ENCODE measurements at places on chromosomes 12 and 14.

DNA sequence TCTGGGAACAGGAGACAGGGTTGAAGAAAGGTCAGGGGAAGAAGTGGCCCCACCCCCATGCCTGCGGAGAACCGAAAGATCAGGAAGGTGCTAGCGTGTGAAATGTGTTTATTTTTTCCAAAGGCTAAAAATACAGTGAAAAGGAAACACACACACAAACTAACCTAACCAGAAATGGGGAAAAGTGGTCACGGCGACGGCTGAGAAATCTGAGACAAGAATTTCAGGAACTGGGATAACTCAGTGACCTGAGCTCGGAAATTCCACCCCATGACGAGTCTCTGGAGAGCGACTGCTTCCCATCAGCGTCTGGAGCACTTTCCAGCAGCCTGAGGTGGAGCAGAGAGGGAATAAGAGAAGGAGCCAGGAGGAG lies 16.6 kb upstream of the RND1 start:
- DNase-seq: peak; percentile 52

DNA sequence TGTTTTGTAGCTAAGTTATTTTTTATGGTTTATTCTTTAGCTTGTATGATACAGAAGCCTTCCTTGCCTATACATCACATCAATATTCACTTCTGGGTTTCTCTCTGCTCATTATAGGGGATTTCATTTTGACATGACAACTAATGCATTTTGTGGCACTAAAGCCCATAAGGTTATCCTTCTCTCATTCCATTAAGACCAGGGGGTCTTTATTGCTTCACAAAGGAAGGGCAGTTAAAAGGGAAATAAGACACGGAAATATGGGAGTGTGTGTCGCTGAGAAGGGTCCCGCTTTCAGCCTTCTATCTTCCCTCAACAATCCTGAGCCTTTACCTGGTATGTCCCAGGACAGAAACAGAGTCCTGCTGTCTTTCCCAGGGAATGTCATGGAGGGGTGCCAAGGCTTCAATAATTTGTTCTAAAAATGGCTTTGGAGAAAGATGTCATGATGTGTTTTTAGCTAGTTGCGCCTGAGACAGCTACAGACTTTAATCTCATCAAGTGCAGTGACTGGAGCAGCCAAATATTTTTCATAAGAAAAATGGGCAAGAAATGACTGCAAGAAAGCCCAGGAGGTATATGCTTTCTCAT lies 1145.4 kb upstream of the TMEM132C start:
- DNase-seq: no peak

- no peak for DNase-seq
These were observed 7.3 kb upstream of the KRT7 start for GRCh38 chr12:52225752-52226151.

GRCh38 chr12:124776125-124776513 lies 87.5 kb downstream of the SCARB1 start:
- no peak for DNase-seq

- DNase-seq: peak; percentile 35
These were observed 43.6 kb downstream of the FGD6 start for GRCh38 chr12:95173392-95174251.

- DNase-seq: no peak
These were observed 2.9 kb downstream of the CIPC start for GRCh38 chr14:77100961-77101360.

DNA sequence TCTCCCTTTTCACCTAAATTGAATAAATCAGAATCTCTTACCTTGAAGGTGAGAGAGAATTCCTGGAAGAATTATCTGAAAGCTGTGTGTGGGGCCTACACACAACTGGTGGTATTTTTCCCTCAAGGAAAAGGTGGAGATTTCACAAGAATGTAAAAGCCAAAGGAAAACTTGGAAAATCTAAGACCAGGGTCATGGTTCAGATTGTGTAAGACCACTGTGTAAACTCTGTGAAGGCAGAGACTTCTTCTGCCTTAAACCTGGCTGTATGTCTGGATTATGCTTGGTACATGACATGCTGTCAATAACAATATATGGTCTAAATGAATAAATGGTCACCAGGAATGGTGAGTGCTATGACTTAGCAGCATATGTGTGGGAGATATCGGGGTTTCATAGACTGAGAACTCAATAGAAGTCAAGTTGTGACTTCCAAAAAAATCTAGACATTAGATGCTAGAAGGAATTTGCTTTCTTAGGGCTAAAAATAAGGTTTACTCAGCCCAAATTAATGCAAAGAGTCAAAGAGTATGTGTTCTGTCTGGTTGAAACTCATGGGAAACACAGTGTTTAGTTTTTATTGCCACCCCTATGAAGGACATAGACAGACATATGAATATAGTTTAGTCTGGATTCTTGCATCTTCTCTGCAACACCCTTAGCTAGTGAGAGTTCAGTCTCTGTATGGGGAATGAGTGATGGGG lies 163.7 kb downstream of the SNAPC1 start:
- no peak for DNase-seq

DNA sequence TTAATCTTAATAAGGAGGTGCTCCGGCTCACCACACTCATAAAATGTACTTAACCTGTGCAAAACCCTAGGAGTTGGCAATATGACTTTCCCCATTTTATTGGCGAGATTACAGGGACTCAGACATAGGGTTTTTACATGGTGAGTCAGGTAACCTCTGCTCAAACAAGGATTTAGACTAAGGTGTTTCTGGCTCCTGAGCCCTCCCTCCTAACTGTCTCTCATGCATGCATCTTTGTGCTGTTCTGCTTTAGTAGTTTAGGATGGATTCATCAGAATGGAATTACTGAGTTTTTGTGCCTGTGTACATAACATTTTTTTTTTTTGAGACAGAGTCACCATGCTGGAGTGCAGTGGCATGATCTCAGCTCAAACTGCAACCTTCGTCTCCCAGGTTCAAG lies 993.3 kb upstream of the TMEM132C start:
- DNase-seq: no peak

DNA sequence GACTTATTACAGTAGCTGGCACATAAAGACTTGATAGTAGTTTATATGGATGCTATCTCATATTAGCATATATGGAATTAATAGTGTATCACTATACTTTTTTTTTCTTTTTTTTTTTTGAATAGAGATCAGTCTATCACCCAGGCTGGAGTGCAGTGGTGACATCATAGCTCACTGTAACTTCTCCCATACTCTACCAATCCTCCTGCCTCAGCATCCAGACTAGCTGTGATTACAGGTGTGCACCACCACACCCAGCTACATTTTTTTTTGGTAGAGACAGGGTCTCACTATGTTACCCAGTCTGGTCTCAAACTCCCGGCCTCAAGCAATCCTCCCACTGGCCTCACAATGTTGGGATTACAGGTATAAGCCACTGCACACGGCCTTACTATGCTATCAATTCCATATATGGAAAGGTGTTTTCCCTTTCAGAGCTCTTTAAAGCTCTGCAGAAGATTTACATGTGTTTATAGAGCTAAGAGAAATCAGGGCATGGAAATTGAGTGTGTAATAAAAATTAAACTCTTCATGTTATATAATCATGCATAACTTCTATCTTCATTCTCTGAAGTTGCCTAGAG lies 1.8 kb upstream of the TBK1 start:
- DNase-seq: no peak

GRCh38 chr14:64059454-64060198 lies 206.8 kb downstream of the SYNE2 start:
- DNase-seq: no peak

GRCh38 chr14:103065861-103066260 lies 8.5 kb upstream of the CDC42BPB start:
- DNase-seq: no peak

GRCh38 chr14:70011098-70011497 lies 131.9 kb downstream of the SMOC1 start:
- DNase-seq: no peak

GRCh38 chr12:25959071-25959961 lies 834 bp downstream of the RASSF8 start:
- DNase-seq: peak; percentile 71

DNA sequence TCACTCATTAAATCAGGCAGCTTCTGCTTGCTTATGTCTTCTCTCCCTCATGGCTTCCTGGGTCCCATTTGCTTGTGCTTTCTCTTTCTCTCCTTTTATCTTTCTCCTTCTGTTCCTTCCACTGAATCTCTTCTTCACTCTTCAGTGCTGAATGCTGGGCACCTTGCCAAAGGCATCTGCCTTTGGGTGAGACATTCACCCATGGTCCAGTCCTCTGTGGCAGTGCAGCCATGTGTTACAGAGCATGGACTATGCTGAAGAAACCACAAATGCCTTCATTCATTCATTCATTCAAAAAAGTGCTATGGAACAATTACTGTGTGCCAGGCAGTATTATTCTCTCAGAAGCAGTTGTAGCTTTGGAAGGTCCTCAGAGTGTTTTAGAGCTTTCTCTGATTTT lies 344.4 kb upstream of the STXBP6 start:
- DNase-seq: no peak

GRCh38 chr12:77722536-77722935 lies 108.2 kb upstream of the NAV3 start:
- no peak for DNase-seq

GRCh38 chr12:124828264-124829007 lies 35.2 kb downstream of the SCARB1 start:
- peak; percentile 57 for DNase-seq

DNA sequence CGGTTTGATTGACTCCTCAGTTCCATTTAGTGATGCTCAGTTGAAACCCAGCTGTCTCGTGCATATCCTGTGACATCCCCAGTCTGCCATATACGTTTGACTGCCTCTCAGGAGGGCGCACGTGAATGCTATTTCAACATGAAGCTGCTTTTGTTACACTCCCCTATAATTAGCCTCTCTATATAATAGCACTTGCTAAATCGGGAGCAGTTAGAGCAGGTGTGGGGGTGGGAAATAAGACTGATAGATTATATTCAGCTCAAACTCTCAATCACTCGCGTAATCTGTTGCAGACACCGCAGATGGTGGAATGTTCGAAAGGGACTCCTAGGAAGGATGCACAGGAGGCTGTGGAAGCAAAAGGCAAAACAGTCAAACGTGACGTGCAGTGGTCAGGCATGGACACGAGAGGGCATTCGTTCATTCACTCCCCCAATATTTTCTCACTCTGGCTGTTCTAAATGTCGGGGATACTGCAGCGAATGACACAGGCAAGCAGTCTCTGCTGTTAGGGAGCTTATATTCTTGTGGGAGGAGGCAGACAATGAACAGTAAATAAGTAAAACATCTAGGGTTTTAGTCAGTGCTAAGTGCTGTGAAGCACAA lies 29.8 kb downstream of the KCNA1 start:
- DNase-seq: no peak

- DNase-seq: no peak
These were observed 258.1 kb downstream of the EGLN3 start for GRCh38 chr14:33692762-33693161.

DNA sequence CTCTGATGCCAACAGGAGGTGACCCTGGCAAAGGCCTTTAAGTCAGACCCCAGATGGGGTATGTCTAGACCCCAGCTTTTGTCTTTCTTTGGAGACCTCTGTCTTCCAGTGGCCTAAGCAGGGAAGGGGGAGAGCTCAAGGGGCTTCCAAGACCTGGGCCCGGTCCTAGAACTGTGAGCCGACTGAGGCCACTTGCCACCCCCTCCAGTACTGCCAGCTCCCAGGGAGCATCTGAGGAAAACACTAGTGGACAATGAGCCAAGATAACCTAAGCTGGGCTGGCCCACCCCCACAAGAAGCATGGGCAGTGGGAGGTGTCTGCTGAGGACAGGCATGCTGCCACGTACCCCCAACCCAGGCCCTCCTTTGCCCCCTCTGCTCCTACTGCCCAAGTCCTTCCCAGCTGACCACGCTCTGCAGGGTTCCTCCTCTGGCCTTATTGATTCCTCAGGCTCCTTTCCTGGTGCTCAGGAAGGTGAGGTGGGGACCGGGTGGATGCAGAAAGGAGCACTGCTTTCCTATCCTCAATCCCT lies 21.1 kb downstream of the VDR start:
- no peak for DNase-seq

DNA sequence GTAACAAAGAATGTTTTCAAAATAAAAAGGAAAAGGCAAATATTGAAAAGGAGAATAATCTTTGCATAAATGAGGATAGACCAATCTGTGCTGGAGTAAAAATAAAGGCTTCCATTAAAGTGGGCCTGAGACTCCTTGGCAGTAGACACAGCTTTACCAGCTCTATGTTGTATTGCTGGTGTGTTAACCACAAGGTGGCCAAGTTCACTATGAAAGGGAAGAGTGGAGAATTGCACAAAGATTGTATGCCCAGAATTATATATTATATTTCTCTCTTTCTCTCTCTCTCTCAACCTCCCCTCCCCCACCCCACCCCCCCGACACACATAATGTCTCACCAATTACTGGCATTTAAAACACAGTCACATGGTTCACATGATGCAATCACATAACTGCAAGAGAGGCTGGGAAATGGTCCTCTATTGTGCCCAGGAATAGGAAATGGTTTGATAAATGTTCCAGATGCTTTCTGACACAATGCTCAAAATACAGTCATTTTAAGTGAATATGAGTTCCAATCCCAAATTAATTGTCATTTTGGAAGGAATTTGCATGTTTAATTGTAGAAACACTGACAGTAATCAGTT lies 222.6 kb upstream of the SYT1 start:
- DNase-seq: no peak

DNA sequence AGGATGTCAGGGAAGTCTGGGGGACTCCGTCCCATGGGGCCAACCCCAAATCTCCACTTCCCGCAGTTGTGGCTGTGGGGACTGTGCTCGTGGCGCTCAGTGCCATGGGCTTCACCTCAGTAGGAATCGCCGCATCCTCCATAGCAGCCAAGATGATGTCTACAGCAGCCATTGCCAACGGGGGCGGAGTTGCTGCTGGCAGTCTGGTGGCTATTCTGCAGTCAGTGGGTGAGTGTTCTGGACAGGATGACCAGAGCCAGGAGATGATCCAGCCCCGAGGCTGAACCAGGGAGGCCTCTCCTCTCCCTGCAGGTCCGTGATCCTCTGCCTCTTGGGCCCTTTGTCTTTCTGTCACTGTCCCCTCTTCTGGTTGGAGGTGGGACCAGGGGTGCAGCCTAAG lies 8.8 kb upstream of the IFI27 start:
- no peak for DNase-seq
